ENCODE measurements at places on chromosomes 7 and 10.

GRCh38 chr10:23314835-23315239 lies 29.8 kb downstream of the C10orf67 start:
- DNase-seq = peak; percentile 74

- DNase-seq = no peak
These were observed 66.9 kb upstream of the FHIP2A start for GRCh38 chr10:114754445-114755320.

GRCh38 chr10:13658871-13659685 lies 72.3 kb downstream of the PRPF18 start:
- DNase-seq = no peak

- no peak for DNase-seq
These were observed 520.2 kb upstream of the ZWINT start for GRCh38 chr10:56881218-56881617.

DNA sequence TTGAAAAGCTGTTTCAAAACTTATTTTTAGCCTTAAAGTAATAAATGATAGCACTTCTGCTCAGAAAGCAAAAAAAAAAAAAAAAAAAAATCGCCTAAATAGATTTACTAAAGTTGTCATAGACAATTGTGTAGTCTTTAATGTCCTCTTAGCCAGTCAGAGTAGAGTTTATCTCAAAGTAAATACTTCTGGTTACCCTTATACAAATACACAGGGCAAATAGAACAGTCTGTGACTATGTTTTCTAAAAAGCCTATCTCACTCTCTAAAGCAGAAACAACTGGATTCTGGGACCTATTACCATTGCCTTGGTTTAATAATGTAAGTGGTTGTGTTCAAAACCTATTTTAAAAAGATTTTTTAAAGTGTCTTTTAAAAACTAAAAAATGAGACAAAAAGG lies 156.2 kb upstream of the THSD7A start:
- DNase-seq = no peak

- no peak for DNase-seq
These were observed 665.0 kb upstream of the FOXK1 start for GRCh38 chr7:4017081-4017480.

GRCh38 chr7:45978010-45978681 lies 57.1 kb upstream of the IGFBP3 start:
- no peak for DNase-seq

DNA sequence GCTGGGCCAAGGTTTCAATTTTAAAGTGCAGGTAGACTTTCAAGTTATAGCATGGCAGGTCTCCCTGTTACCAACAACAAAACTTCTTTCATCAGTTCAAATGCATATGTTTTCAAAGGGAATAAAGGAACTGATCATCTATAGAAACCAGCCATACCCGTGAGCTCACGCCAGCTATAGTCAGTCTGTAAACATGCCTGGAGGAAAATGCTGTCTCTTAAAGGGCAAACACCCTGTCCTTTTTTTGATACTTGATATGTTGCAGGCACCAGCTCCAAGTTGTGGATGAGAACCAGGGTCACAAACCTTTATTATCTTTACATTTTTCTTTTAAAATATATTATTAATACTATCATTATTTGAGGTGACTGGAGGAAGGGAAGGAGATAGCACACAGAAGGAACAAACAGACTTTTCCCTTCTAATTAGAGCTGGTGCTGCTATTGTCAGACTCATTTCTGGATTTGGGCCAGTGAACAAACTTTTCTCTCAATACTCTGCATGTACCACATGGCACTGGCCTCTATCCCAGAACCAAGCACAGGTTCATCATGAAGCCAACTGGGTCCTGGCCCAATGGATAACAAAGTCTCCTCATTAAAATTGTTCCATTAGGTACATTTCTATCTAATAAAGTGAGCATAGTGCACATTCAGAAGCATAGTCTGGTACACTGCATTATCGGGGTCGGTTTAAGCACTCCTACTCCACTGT lies 1102.4 kb downstream of the SORCS3 start:
- no peak for DNase-seq

- no peak for DNase-seq
These were observed 184.7 kb downstream of the CHCHD3 start for GRCh38 chr7:132897093-132897687.

GRCh38 chr7:75663302-75663907 lies 75.3 kb downstream of the HIP1 start:
- DNase-seq = no peak

- DNase-seq = peak; percentile 41
These were observed 40.1 kb downstream of the IQUB start for GRCh38 chr7:123494193-123494796.

DNA sequence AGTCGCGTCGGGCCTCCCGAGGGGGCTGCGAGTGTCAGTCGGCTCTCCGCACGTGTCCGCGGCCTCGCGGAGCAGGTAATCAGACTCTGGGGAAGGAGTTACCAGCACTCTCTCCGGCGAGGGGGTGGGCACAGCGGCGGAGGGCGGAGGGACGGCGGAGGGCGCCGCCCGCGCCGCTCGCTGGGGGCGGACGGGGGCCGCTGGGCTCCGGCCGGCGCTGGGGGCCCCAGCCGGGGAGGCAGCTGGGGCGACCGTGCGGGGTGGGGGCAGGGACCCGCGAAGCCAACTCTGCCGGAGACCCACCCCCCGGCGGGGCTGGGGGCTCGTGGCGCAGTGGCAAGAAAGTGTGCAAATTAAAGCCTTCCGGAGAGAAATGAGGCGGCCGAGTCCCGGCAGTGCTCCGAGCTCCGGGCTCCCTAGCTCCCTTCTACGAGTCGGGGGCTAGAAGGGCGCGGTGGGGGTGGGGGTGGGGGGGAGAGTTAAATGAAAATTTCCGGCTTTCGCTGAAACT lies at the start of gene CDK6:
Gene CDK6, minus strand, starts transcription at position 85 of the 511 bp plus-strand sequence. CDS start 3,250 bp downstream, outside the sequence.
- DNase-seq = peak; percentile 72

DNA sequence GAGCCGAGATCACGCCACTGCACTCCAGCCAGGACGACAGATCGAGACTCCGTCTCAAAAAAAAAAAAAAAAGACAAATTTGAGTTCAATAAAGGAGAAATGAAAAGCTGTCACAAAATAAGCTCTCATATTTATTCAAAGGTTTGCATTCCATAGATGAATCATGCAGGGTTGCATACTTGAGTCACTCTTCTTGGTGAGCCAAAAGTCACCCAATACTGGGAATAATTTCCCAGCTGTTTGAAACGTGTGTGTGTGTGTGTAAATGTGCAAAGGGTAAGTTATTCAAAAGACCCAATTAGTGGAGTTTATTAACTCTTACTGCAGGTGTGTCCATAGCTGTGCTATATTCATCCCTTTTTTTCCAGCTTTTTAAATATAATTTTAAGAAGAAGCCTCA lies 297.7 kb downstream of the CCDC3 start:
- DNase-seq = no peak

GRCh38 chr7:94030634-94031033 lies 26.5 kb upstream of the BET1 start:
- DNase-seq = no peak

DNA sequence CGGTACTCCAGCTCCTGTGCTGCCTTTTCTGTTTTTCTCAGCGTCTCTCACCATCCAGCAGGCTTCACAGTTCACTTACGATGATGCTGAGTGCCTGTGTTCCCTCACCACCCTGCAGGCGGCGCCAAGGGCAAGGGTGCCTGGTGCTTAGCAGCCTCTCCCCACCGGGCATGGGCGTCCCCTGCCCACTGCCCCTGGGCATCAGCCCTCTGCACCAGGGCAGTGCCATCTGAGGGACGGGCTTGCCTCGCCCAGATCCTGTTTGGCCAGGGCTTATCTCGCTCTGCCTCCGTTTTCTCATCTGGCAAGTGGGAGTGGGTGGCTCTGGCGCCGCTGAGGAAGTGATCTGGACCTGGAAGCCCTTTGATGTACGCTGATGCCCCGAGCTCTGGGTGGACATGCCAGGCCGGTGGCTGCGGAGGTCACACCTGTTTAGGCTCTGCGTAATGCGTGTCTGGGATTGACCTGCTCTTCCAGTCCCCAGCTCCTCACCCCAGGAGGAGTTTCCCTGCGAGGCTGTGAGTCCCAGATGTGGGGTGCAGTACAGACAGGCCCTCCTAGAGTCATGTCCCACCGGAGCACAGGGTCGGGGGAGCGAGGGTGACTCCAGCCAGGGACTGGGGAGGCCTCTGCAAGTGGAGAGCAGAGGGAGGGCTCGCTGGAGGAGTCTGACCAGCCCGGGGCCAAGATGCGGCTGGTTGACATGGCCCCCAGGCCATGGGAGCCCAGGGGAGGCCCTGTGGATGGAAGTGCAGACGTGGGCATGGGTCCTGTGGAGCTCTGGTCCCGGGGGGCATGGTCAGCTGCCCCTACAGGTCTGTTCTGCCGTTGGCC lies 11.8 kb downstream of the TTYH3 start:
- no peak for DNase-seq

GRCh38 chr7:43785420-43785819 lies 26.9 kb downstream of the BLVRA start:
- DNase-seq = no peak

GRCh38 chr7:71239586-71240268 lies 107.8 kb downstream of the GALNT17 start:
- DNase-seq = no peak

Data from CD4-positive, alpha-beta T cell treated with Interleukin-17A for 4 hours (primary cell).